H7 (cell line): ENCODE measurements at places on chromosomes 7 and 10.
A peak's percentile ranks its signal among the peaks of the same experiment; 100 is the strongest.

DNA sequence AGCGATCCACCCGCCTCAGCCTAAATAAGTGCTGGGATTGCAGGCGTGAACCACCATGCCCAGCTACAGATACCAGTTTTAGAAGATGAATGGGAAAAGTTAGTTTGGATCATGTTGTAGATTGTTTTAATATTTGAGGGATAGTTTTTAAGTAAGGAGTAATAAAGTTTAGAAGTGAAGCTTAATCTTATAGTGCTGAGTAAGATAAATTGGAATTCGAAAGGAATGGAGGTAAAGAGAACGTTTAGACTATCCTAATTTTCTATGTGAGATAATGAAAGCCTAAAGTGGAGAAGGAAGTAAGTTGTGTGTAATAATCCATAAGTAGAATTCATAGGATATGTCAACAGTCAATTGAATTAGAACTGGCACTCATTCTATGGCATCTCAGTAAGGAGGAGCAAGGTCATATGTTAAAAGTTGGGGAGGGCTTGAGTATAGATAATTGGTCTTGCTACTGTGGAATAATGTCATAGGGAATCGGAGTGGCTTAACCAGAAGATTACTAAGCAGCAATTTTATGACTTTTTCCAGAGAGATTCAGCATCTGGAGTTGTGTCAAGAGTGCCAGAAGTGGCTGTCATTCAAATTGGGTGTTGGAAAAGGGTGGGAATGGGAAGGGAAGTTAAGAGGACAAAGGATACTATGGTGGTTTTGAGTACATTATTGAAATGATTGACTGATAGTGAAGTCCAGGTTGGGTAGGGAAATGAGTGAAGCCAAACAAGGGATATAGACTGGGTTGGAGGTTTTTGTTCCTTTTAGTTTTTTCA, 12.1 kb downstream of the TAX1BP1 start:
- no peak for DNase-seq

GRCh38 chr7:22677680-22678079, 49.3 kb upstream of the IL6 start:
- DNase-seq: no peak

GRCh38 chr10:30047430-30047829, 12.0 kb downstream of the JCAD start:
- DNase-seq: no peak

- no peak for DNase-seq
These were observed 25.4 kb downstream of the TMEM273 start for GRCh38 chr10:49162761-49163310.

- peak; percentile 11 for DNase-seq
These were observed 69.3 kb downstream of the ETV1 start for GRCh38 chr7:13920053-13920697.

DNA sequence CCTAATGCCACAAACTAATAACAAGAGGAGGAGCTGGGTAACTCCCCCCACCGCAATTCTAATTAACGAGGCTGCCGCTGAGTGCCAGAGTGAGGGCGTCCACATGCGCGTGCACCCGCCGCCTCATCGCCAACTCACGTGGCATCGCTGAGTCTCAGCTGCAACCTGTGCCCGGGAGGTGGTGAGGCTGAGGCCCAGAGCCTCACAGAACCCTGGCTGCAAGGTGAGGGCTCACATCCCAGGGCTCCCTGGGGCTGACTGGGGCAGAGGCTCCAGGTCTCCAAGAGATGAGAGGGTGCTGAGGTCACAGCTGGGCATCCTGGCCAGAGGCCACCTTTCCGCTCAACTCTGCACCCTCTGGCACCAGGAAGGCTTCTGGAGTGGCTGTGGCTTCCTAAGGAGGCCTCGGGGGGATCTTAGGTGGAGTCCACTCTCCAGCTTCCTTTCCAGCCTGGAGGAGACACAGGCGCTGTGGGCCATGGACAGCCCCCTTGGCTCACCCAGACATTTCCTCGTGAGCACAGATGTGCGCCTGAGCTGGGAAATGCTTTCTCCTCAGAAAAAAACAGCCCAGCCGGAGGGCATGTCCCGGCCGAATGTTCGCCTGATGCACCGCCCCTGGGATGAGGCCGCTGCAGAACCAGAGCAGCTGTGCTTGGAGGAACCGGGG, 242.6 kb downstream of the MAD1L1 start:
- DNase-seq: no peak

DNA sequence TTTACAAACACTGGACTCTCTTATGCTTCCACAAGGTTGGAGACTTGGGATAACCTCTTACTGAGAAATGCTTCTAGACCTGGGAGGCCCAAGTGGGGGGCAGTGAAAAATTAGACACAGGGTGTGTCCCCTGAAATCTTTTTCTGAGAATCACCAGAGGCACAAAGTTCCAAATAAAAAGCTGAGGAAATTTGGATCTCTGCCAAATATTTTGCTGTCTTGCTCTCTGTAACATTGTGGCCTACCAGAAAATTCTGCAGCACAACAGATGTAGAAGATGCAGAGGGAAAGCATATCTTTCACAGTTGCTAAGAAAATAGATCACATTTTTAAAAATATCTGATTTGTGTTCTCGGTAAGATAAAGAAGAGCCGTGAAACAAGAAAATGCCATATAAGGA, 849.4 kb downstream of the CCSER2 start:
- DNase-seq: no peak
